ENCODE measurements at places on chromosomes 12 and 14.

- no peak for DNase-seq
Measured at GRCh38 chr14:72740504-72740961, 153.4 kb downstream of the DPF3 start.

GRCh38 chr12:128055567-128055966 is 211.4 kb upstream of the TMEM132C start:
- DNase-seq, result no peak

GRCh38 chr12:47858511-47859266 is 39.0 kb upstream of the HDAC7 start:
- no peak for DNase-seq

GRCh38 chr14:95303552-95303951 is 16.2 kb downstream of the CLMN start:
- no peak for DNase-seq

- no peak for DNase-seq
Measured at GRCh38 chr14:67773844-67774377, 42.5 kb downstream of the ZFYVE26 start.

DNA sequence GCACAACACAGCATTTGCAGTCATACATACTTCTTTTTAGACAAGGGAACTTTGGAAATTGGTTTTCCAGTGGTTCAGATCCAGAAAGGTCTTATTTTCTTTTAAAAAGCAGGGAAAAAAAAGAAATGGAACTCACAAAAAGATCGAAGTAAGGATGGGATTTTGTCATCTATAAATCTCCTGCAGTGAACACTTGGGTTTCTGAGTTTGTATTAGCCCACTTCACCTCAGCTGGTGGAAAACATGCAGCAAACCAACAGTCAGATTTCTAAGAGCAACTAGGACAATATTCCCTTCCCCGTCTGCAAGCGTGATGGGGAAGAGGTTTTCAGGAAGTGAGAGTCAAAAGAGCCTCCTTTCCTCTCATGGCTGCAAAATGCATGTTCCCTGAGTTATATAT is 4.6 kb downstream of the MYF5 start:
- DNase-seq, result no peak

DNA sequence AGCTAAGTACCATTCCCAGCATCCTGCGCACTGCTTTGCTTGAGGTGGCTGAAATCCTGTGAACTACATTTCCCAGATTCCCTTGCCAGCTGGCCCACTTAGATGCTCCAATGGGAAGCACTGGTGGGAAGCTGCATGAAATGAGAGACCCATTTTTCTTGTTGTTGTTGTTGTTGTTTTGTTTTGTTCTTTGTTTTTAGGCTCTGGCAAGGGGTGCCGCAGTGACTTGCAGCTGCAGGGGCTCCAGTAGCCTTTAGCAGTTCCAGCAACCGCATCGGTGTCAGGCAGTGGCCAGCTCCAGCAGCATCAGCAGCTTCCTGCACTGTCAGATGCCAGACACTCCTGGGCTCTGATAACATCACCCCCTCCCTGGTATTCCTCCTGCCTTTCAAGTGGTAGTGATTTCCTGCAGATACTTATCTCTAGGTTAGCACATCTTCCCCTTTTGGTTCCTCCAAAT is 8.8 kb upstream of the EGLN3 start:
- no peak for DNase-seq

- no peak for DNase-seq
Measured at GRCh38 chr12:3168223-3169221, 91.3 kb downstream of the TSPAN9 start.

- no peak for DNase-seq
Measured at GRCh38 chr14:21913759-21914158, 240.1 kb upstream of the OR4E1 start.

GRCh38 chr12:66189889-66190288 is 875 bp downstream of the IRAK3 start:
- DNase-seq, result no peak

- DNase-seq, result no peak
Measured at GRCh38 chr14:100804138-100804537, 21.8 kb upstream of the MEG3 start.

GRCh38 chr14:56073799-56074198 is 44.4 kb upstream of the PELI2 start:
- no peak for DNase-seq

DNA sequence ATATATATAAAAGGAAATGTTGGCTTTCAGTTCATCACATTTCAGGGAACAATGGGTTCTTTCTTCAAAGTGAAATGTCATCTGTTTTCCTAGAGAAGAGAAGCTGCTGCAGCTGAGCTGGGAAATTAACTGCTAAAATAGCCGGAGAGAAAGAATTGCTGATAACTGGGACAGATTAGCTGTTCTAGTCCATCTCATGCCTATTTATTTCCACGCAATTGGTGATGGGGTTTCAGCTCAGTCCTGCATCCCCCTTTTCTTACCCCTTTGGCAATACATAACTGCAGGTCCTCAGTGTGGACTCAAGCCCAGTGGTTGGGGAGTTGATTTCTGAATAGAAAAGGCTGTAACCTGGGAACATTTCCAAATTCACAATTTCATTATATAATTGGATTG is 436.9 kb upstream of the TMEM132C start:
- DNase-seq, result no peak

DNA sequence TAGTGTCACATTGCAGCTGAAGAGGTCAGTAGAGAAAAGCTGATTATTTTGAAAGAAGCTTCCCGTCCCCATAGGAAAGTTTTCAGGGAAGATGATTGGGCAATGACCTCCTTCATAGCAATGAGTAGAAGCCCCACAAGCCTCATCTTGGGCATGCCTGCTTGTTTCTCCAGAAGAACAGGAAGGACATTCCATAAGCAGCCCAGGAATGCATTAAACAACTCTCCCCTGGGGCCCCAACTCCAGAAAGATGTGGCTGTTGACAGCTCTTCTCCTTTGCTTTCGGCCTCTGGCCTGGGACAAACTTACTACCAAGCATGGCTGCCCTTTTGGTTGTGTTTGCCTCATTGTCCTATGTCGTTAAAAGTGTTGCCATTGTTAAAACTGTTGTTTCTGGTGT is 5.7 kb upstream of the VDR start:
- DNase-seq, result no peak

- no peak for DNase-seq
Measured at GRCh38 chr12:40208707-40209446, 15.9 kb upstream of the LRRK2 start.

GRCh38 chr12:51482929-51483697 is 58.5 kb downstream of the SLC4A8 start:
- no peak for DNase-seq

DNA sequence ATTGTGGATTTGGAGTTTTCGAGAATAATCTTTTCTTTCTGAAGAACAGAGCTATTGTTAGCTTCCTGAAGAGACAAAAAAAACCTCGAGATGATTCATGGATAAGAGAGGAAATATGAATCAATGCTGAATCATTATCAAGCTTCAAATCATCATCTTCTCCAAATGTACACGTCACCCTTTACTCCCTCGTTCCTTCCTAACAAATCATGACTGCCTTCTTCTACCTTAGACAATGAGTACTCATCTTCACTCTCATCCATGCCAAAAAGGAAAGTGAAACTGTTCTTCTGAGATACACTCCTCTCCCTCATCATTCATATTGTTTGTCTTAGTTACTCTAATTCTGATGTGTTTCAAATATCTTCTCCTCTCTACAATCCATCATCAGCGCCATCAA is 1115.8 kb upstream of the ATXN7L3B start:
- no peak for DNase-seq

- DNase-seq, result no peak
Measured at GRCh38 chr14:68854421-68854820, 61.6 kb upstream of the ZFP36L1 start.

DNA sequence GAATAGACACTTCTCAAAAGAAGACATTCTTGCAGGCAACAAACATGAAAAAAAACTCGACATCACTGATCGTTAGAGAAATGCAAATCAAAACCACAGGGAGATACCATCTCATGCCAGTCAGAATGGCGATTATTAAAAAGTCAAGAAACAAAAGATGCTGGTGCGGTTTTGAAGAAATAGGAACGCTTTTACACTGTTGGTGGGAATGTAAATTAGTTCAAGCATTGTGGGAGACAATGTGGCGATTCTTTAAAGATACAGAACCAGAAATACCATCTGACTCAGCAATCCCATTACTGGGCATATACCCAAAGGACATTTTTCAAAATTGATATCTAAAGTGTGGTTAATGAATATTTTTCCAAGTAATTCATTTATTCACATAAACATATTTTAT is 39.6 kb upstream of the LIN7A start:
- no peak for DNase-seq

DNA sequence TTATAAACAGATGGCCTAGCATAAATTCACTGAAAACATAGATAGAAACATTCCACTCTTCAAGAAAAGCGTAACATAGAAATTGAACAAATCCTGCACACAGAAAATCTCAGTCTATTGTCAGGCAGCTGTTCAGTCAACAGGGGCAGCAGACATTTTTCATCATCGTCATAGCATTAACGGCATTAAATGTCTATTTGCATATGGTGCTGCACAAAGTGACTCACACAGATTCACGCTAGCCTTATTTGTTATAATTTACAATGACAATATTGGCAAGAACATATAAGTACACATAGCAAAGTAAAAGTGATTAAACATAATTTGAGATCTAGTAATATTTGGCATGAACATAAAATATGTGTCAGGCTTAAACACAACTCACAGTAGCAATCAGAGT is 95.7 kb downstream of the CEP128 start:
- no peak for DNase-seq
